MCF 10A (cell line): ENCODE measurements at places on chromosomes 16 and 17. TPM values are rescaled to one million over a fixed set of nuclear protein-coding genes. Genes with fewer than 3 reads are reported as not detected.
A peak's percentile ranks its signal among the peaks of the same experiment; 100 is the strongest.

- no peak for DNase-seq
Observed at GRCh38 chr17:8345052-8345690, 5.5 kb downstream of the ODF4 start.

The GDPD3 gene
- 0.49 and 1.5 TPM in 2 replicates for total RNA-seq

DNA sequence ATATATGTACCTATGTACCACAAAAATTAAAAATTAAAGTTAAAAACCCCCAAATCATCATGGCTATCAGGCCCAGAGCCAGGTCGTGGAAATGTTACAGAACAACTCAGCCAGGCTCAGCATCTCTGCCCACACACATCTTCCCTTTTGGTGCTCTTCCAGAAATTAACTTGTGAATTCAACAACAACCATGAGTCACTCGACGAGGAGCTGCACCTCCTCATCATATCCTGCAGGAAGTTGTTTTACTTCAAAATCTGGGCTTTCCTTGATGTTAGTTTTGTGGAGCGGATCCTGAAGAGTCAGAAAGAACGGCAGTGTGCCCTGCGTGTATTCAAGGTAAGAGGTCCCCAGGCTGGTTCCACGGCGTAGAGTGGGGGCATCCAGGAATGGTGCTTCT lies 10.6 kb downstream of the FBXO39 start:
- peak; percentile 83 for DNase-seq

DNA sequence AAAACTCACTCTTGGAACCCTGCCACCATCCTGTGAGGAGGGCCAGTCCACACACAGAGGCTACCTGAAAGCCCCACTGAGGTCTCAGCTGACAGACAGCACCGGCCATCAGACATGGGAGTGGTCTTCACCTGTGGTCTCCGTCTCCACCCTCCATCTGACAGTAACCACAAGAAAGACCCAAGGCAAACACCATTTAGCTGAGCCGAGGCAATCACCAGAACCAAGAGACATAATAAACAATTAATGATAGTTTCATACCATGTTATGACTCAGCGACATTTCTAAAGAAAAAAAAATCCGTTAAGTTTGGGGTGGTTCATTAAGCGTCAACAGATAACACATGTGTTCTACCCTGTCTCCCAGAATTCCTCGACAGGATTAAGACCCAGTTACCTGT lies 6.1 kb upstream of the EVPLL start:
- no peak for DNase-seq

- peak; percentile 75 for DNase-seq
Observed at GRCh38 chr16:30997725-30998711, 12.4 kb downstream of the STX1B start.

The OR4D1 gene
- not detected in 2 replicates for total RNA-seq

DNA sequence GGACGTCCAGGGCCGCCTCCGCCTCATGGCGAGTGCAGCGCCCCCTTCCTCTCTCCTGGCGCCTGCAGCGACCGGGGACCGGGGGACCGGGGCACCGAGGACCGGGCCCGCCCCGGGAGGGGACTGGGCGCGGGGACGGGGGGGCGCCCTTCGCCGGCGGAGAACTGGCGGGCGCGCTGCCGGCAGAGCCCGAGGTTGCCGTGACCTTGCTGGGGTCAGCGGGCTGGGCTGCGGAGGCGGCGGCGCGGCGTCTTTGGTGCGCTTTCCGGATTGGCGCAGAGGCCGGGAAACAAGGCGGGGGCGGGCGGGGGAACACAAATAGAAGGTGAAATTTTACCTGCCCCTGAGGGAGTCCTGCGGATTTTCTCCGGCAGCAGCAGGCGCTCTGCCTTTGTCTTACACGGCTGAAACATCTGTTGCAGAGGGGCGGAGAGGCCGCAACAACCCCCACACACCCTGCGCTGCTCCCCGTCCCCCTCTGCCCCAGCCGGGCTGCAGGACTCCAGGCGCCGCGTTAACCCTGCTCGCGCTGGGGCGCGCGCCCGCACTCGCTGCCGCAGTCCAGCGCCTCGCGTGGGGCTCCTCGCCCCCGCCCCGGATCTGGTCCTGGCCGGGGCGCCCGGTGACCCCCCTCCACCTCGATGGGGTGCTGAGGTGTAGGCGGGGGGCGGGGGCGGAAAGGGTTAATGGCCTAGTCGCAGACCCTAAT lies 53.5 kb downstream of the SREBF1 start:
- DNase-seq = peak; percentile 58

The DUXB gene
- total RNA-seq = not detected in 2 replicates

DNA sequence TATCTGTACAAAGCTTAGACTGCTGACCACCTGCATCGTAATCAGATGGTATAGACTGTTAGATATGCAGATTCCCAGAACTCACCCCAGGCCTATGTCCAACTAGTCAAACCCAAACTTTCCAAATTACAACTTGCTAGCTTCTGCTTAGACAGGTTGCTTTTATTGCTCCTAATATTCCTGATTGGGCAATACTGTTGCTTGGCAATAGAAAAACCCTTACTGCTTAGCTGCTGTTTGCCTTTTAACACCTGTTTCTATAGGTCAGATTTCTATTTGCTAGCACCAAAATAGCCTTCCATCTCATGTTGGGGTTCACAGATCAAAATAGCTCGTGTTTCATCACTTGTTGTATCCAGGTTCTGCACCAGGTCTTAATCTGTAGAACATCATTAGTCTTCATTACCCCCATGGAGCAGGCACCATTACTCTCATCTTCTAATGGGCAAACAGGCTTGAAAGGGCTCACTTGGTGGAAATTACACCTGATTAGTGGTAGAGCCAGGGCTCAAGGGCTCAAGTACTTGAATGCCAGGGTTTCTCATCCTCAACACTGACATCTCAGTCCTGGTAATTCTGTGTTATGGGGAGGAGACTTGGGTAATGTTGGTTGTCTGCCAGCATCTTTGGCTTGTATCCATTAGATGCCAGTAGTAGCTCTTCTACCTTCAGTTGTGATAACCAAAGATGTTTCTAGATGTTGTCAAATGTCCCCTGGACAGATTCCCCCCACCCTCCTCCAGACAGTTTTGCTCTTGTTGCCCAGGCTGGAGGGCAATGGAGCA lies 2.7 kb downstream of the ZP2 start:
- DNase-seq = no peak

The LGALS9B gene
- total RNA-seq = not detected in 2 replicates

The FADS6 gene
- not detected in 2 replicates for total RNA-seq

GRCh38 chr16:85153656-85154091 lies 41.4 kb upstream of the CIBAR2 start:
- no peak for DNase-seq

The NKD1 gene
- total RNA-seq = 0.07 and 0.29 TPM in 2 replicates

DNA sequence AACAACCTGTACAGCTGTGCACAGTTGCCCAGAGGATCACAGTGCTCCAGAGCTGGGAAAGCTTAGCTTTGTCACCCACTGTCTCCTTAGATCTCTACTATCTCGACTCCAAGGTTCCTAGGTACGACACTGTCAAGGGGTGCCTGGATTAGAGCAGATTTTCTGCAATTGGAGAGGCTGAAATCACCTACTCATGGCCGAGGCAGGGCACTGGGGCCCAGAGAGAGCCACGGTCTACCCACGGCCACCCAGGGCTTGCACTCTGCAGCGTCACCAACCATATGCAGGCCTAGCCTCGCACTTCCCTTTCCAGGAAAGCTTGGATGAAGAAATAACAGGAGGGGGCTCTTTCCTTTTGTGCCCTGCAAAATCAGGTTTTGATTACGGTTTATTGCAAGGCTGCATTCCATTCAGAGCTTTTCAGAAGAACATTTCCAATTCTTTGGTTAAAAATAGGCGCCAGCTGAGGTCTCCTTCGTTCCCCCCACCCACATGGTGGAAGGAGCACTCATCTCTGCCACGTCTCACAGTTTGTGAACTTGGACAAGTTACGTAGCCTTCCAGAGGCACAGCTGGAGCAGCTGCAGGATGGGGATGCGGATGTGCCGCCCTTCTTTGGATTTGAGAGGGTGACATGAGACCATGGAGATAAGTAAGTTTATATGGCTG lies 80.0 kb downstream of the IRX5 start:
- DNase-seq = no peak

- DNase-seq = no peak
Observed at GRCh38 chr17:82458885-82459424, 414 bp downstream of the NARF start.

DNA sequence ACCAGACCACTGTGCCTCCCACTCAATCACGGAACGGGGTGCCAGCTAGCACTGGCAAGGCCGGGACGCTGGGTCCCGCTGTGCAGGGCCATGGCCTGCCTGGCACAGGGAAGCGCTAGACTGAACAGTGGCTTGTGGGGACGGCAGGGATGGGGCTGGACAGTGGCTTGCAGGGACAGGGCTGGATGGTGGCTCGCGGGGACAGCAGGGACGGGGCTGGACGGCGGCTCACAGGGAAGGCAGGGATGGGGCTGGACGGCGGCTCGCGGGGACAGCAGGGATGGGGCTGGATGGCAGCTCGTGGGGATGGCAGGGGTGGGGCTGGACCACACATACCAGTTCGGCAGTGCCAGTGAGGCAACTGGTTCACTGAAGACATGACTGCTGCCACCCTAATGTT lies 32.6 kb downstream of the LMF1 start:
- DNase-seq = no peak

- DNase-seq = no peak
Observed at GRCh38 chr17:60160829-60161501, 11.2 kb downstream of the CA4 start.

- no peak for DNase-seq
Observed at GRCh38 chr16:87724490-87725291, 41.1 kb downstream of the KLHDC4 start.

GRCh38 chr17:68831170-68831569 lies 124.0 kb downstream of the ABCA8 start:
- DNase-seq = no peak

The SLFN14 gene
- total RNA-seq = not detected in 2 replicates

- DNase-seq = peak; percentile 13
Observed at GRCh38 chr17:5019475-5019956, 15.7 kb downstream of the SLC52A1 start.
